Astrocyte (in vitro differentiated cells and primary cell): ENCODE measurements at places on chromosomes 12 and 14.

- peak; percentile 15 for DNase-seq
These were observed 389.6 kb upstream of the ATP2B1 start for GRCh38 chr12:90098132-90098779.

DNA sequence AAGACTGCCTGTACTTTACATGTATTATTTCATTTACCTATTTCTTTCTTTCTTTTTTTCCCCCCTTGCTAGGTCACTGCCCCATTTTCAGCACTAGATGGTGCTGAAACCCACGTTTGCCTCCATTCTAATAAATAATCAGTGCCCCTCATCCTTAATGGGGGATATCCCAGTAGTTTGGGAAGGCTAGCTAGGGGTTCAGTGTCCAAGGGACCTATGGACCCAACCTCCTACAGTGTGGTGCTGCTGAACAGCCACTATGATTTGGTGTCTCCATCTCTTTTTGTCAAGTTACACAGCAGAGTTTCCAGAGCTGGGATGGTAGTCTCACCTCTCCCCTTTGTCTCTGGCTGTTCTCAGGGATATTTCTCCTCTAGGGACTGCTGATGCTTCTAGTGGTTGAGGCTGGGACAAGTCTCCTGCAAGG, 6.5 kb upstream of the HCFC2 start:
- DNase-seq, result no peak

DNA sequence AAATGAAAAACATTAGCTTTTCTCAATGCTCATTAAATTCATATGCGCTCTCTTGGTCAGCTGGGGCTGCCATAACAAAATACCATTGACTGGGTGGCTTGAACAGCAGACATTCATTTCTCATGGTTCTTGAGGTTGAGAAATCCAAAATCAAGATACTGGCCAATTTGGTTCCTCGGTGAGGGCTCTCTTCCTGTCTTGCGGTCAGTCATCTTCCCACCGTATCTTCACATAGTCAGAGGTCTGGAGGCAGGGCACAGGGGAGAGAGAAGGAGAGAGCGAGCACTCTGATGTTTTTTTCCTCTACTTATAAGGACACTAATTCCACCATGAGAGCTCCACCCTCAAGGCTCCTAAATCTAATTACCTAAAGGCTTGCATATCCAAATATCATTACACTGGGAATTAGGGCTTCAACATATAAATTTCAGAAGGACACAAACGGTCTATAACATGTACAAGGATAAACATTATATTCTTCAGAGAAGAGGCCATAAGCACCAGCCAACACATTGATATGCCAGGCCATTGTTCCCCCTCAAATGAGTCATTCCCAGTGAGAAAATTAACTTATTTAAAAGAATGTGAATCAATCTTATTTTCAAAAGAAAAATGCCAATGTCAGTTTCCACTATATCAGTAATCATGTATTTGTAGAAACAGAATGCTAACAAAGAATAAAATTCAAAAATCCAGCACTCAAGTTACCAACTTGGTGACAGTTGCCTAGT, 152.2 kb downstream of the BTG1 start:
- DNase-seq, result no peak

GRCh38 chr12:4947253-4947652, 37.5 kb downstream of the KCNA1 start:
- DNase-seq, result no peak

DNA sequence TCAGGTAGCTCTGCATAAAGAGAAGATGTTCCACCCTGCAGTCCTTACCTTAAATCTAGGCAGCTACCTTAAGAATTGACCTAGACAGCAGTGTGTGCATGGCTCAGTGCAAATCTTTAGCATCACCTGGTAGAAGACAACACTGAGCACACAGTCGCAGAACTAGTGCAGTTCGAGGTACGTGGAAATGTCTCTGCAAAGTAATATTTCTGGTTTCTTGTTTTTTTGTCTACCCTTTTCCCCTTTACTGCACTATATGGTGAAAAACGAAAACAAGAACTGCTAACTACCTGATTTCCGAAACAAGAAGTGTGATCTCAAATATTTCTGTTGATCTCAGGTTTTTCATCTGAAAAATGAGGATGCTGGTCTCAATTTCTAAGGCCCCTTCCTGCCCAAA, 82.5 kb downstream of the ETV6 start:
- no peak for DNase-seq

GRCh38 chr14:73173092-73173735, 36.9 kb downstream of the PSEN1 start:
- DNase-seq, result peak; percentile 39

DNA sequence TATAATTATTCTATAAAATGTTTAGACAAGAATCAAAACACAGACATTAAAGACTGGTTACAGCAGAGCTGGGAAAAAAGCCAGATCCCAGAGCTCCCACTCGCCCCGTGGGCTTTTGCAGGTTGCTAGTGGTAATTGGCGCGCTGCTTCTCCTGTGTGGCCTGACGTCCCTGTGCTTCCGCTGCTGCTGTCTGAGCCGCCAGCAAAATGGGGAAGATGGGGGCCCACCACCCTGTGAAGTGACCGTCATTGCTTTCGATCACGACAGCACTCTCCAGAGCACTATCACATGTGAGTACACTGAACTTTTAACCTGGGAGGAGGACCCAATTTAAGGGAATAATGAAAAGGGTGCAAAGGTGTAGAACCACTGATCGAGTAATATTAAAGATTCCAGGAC, 7.5 kb downstream of the TMEM52B start:
- DNase-seq, result no peak

DNA sequence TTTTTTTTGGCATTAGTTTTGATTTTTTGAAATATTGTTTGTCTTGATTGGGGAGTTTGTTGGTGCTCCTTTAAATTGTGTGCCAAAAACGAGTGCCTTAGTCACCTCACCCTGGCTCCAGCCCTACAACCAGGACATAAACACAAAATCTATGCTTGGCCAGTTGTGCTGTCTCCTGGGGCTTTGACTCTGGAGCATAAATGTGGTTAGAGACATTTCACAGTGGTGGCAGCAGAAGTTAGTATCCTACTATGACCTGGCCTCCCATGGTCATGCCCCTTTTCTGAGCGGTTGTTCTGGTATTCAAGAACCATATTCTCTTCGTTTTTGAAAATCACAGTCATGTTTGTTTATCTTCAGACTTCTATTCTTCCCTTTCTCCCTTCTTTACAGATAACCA, 70.7 kb upstream of the PSMA6 start:
- DNase-seq, result no peak

DNA sequence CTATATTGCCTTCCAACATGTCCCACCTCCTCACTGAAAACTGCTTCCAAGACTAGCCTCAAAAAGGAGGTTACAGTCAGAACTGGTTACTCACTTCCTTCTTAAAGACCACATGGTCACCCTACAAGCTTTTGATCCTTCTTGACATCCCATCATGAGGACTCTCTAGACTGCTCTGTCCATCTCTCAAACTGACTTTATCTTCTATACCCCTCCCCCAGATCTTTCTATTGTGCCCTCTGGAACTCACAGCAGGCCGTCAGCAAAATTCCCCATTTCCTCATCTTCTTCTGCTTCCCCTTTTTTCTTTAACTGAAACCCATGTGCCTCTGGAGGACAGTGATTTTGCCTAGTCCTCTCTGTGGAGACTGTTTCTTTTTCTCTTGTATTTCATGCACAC, 18.1 kb upstream of the IGF1 start:
- no peak for DNase-seq

DNA sequence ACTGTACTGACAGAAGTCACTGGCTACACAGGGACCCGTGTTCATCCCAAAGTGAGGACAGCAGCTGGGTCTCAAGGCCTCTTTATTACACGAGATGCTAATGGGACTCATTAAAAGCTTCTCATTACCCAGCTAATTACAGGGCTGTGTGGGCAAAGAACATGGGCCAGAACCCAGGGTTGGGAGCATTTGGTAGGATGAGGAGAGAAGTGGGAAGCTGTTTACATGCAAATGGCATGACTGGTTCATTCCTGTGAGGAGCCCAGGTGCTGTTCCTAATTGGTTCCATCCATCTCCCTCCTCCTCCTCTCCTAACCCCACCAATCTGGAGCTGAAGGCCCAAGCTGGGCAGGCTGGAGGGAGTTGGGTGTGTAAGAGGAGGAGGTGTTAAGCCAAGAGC, 8.9 kb upstream of the TAC3 start:
- DNase-seq, result no peak

DNA sequence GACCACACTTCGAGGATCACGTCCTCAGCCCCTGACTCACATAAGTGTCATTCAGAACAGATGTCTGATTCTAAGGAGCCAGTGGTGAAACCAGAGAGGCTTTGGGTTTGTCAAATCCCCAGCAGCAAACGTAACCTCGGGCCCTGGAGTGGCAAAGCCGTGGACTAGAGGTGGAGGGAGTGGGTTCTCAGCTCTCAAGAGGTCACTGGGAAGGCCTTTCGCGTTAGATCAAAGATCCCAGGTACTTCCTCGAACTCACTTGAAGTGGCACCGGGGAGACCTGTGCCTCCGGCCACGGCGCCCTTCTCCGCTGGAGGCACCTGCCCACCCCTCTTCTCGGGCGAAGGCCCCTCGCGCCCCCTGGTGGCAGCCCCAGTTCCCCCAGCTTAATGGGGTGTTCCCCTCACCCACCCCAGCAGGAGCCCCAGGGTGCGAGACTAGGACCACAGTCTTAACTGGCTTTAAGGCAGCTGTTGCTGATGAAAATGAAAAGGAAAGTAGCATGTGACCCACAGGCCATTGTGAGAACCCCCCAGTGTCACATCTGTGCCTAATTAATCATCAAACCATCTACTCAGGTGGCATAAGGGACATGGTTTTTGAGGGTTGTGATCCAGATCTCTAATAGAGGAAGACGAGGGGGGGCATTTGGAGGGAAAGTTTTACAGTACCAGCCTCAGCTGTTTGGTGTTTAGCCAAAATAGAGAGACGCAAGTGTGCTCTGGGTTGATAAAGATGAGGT, 672 bp upstream of the ESR2 start:
- peak; percentile 25 for DNase-seq

DNA sequence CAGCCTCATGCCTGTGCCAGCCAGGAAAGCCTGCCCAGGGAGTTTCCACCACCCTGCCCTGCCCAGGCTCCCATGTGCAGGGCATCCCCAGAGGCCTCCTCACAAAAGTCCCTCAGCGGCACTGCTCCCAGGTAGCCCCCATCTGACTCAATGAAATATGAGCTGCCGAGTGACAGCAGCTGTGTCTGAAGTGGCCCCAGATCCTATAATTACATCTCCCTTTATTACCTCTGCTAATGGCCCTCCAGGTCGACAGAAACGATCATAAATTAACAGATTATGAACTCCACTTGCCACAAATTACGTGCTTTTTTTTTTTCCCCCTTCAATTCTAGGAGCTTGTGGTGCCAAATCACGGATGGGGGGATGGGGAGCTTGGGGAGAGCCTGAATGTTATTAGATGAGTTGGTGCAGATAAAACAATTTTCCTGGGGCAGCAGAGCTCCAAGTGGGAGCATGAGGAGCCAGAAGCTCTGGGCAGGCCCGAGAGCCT, 110.4 kb downstream of the ESRRB start:
- DNase-seq, result no peak

GRCh38 chr12:72549184-72549583, 277.0 kb downstream of the TRHDE start:
- no peak for DNase-seq

GRCh38 chr12:64566122-64566521, 44.2 kb upstream of the RASSF3 start:
- DNase-seq, result peak; percentile 46

DNA sequence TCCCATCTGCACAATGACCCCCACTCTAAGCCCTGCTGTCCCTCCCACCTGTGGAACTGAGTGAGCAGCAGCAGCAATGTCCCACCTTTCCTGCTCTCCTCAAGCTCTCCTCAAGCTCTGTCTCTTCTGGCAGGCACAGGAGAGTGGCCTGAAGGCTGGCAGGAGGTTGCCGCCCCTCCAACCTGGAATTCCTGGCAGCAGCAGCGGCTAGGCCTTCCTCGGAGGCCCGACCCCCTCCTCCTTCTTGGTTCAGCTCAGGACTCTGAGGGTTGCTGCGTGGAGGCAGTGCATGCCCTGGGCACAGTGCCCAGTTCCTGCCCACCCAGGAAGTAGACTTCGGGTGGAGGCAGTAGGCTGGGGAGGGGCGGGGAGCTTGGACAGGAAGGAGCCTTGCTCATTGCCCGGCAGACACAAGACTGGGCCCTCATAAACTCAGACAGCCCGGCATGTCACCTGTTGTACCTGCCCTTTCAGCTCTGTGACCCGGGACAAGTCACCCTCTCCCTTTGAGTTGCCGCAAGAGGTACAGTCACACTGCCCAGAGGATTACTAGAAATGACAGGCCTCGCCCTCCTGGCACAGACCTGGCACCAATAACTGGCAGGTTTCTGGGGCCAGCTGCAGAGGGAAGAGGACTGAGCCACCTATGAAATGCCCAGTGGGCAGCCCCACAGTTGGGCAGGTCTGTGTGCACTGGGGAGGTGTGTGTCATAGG, 2.1 kb upstream of the SERPINA1 start:
- DNase-seq, result no peak

DNA sequence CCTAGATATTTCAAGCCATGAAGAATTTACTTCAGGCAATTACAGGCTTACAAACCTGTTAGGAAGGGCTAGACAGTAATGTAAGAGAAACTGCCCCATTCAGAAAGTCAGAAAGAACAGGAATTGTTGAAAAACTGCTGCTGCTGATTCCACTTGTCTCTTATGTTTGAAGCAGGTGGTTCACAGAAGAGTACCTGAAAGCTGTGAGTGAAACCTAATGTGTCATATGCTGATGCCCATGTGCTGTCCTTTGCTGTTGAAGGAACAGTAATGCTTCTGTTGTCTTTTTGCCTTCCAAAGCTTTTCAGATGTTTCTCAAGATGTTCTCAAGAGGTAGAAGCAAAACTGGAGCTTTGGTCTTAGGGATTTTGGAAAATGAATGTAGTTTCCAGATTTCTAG, 39.0 kb downstream of the MNAT1 start:
- no peak for DNase-seq

- no peak for DNase-seq
These were observed 276.9 kb downstream of the ALG10 start for GRCh38 chr12:34298971-34299801.

GRCh38 chr14:102908766-102909455, 13.6 kb upstream of the AMN start:
- no peak for DNase-seq

GRCh38 chr12:43462741-43463140, 89.3 kb downstream of the ADAMTS20 start:
- DNase-seq, result no peak

DNA sequence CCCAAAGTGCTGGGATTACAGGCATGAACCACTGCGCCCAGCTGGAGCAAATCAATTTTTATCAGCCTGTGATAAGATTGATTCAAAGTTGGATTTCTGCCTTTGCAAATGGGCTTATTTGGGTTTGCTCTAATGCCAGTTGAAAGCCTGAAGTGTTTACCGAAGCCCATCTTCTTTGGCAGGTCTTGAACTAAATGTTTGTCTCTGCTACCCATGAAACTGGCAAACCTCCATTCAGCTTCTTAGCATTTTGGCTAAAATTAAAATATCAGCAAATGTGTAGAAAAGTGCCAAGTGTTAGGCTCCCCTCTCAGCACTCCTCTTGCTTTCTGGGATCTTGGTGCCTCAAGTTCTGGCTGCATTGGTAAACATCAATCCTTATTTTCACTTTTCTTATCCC, 61.5 kb downstream of the MGAT4C start:
- DNase-seq, result no peak

- peak; percentile 96 for DNase-seq
These were observed 324.2 kb downstream of the ZFP36L1 start for GRCh38 chr14:68468437-68469207.

- peak; percentile 92 for DNase-seq
These were observed 6.3 kb downstream of the MGAT4C start for GRCh38 chr12:86249851-86250250.
